HCT116 (cell line): ENCODE measurements at places on chromosomes 2 and 18. TPM values are rescaled to one million over a fixed set of nuclear protein-coding genes. Genes with fewer than 3 reads are reported as not detected.

CNOT9 gene
- total RNA-seq: 65.7 TPM

AOX1 gene
- 0.71 TPM for total RNA-seq

DNA sequence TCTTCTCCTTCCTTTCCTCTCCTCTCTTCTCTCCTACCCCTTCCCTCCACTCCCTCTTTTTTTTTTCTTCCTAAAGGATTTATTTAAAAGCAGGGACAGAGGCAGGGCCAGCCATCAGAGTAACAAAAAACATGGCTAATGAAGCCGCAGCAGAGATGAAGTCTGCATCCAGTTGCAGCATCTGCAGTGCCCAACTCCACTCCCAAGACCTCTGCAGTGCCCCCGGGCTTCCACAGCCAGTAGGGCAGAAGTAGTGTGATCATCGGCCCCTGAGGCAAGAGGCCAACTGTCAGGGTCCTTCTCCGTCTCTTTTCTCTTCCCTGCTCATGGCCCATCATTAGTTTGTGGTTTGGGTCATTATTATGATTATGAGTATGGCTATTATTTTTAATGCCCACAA, 4.2 kb upstream of the EGR4 start:
- no peak for DNase-seq

DNAJC5G gene
- total RNA-seq: 2.5 TPM

DNA sequence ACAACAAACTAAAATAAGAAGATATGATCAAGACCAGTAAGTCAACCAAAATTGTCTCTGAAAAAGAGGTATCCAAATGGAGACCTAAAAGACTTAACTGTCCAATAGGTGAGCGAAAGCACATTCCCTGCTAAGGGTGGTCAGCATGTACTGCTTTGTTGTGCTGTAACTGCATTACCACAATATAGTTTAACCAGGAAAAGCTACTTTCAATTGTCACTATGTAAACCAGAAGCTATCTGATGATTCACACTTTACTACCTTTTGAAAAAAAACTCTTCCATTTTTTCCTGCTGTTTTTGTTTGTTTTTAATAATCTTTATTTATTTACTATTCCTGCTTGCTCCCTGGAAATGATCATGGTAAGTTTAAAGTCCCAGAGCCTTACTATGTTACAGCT, 36.1 kb downstream of the ASXL2 start:
- no peak for DNase-seq

DNA sequence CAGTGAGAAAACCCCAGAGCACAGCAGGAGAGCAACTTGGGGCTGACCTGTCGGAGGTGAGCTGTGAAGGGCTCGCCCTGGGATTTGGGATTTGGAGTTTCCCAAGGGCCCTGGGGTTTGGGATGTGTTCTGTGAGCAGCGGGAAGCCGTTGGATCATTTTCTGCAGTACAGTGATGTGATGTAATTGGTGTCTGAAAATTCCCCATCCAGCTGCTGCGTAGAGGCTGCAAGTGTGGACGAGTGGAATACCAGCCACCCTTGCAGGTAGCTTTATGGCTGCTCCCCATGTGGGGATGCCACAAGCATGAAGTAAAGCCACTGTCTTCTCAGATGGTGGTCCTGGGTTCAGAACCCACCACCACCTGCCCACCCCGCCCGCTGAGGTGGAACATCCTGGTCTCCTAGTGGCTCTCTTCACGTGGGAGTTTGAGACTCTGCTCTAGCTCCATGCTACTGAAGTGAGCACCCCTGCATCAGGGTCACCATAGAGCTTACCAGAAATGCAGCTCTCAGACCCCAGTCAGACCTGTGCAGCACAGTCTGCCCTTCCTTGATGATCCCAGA, 15.0 kb downstream of the IMPA2 start:
- DNase-seq: no peak

DNA sequence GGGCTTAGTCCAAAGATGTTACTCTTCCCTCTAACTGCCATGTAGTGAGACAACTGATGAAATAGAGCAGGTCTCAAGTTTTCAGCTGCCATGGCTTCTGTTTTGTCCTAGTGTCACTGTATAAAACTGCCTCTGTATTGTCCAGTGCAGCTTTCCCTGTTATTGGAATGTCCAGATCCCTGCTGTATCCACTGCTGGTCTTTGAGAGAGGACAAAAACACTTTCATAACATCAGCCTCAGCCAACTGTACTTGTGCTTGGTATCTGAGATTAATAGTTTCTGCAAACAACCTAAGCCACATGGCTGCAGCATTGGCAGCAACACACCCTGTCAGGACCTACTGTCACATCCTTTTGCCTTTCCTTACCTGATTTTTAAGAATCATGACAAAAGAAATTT, 480.2 kb downstream of the LPIN1 start:
- DNase-seq: no peak

GRCh38 chr2:149189769-149190168, 140.6 kb upstream of the LYPD6 start:
- DNase-seq: no peak

AFF3 gene
- total RNA-seq: 0.61 TPM

CTDSP1 gene
- total RNA-seq: 90.7 TPM

CNGA3 gene
- not detected for total RNA-seq

UGT1A9 gene
- not detected for total RNA-seq

RAPGEF4 gene
- 0.59 TPM for total RNA-seq

GRCh38 chr2:98769784-98770183, 38.9 kb upstream of the MGAT4A start:
- no peak for DNase-seq

GRCh38 chr2:27844821-27845255, 45.3 kb downstream of the RBKS start:
- DNase-seq: no peak

GRCh38 chr2:37080266-37080665, 3.9 kb downstream of the HEATR5B start:
- no peak for DNase-seq

DNA sequence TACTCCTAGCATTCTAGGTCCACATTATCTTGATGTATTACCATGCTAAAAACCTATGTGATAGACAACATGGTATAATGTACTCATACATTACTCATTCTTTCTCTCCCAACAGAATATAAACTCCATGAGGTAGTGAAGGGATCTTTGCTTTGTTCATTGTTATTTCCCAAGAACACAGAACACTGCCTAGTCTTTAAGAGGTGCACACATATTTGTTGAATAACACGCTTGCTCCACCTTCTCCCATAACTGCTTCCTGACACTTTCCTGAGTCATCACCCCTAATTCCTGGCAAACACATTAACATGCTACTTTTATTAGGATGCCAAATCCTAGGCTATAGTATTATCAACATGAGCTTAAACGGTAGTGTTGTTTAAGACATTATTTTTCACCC, 41.3 kb downstream of the REV1 start:
- no peak for DNase-seq
